ENCODE measurements at places on chromosomes 6 and 20. TPM values are rescaled to one million over a fixed set of nuclear protein-coding genes. Genes with fewer than 3 reads are reported as not detected.

DNA sequence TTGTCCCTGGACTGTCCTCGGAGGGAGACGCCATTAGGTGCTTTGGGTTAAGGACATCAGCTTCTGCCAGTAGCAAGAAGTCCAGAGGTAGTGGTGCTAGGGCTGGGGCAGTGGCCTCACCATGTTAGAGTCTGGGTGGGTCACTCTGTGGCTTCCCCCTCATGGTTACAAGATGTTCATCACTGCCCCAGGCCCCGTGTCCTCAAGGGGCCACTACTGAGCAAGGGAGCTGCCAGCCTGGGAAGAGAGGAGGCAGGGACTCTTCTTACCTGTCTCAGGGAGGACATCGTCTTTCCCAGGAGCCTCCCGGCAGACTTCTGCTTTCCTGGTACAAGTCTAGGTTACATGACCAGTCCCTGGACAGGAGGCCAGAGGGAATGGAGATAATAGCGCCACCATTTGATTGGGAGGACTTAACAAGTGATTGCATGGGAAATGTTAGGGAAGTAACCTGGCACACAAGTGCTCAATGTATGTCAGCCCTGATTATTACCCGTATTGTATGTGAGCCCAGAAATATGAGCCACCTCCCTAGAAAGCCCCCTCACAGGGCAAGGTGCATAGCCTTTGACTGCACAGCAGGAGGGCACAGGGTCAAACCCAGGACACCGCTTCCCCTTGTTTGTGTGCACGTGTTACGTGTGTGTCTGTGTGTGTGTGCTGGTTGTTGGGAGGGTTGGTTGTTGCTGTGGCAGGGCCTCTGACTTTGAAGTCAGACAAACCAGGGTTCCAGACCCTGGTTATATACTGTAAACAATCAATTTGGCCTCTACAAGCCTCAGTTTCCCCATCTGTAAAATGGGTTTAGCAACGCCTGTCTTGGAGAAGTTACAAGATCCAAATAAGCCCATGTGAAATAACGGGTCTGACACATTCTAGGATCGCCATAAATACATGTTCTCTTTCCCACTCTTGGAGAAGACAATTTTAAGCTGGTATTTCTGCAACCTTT, 30.0 kb downstream of the SIRPA start:
- no peak for DNase-seq

GRCh38 chr6:13418844-13419243, 68.6 kb downstream of the GFOD1 start:
- no peak for DNase-seq

DNA sequence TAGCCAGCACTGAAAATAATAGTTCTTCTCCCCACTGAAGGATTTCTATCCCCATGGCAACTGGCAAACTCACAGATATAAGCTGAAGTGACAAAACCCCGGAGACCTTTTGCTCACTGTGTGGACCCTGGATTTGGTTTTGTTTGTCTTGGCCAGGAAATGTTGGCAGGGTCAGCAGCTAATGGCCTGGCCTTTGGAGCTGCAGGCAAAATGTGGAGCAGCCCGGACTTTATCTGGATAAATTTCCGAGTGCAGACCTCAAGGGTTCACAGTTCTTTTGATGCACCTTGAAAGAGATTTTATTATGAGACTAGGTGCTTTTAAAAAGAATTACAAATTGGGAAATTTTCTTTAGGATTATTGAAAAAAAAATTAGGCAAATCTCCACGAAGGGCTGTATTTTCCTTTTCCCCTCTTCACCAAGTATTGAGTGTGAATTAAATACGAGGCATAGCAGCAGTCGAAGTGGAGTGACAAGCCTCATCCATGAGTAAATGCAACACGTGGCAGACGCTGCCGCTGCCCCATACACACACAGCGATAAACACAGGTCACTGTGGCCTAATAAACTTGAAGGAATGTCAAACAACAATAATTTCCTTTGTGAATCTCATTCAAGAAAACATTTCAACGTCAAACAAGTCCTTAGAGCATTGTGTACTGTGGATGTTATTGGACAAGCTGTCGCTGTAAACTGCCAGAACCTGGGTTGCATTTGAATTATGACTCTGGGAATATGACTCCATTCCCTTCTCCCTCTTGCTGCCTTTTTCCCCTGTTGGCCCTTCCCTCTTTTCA, 35.1 kb upstream of the CCN6 start:
- DNase-seq = peak; percentile 86

DNA sequence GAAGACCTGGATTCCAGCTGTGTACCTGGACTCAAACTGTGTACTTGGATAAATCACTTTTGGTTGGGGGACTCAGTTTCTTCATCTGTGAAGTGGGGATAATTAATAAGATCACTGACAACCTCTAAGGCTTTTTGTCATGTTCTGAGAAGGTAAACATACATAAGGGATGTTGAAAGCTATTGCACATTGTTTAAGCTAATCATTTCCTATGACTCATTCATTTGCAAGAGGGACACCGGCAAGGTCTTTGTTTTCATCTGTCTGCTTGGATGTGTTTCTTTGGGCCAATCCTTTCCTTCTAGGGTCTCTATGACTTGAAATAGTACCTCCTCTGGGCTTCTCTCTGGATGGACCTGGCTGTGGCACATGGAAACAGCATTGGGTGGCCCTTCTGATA, 6.8 kb downstream of the PROKR2 start:
- no peak for DNase-seq

- DNase-seq = no peak
Observed at GRCh38 chr6:160039441-160039840, 70.6 kb downstream of the IGF2R start.

DNA sequence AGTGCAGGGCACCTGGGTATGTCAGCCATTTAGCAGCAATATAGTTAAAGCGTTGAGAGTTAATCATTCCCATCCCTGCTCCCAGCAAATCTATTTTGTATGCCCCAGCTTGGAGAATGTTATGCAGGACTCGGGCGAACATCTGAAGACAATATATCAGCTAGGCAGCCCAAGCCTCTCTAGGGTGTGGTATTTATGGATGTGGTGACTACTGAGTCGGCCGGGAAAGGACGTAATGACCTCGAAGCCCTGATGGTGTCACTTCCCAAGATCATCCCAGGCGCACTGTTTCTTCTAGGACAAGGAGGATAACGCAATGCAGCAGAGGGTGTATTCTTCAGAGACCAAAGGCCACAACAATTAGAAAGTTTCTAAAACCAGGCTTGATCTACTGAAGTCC, 63.6 kb upstream of the FAM184A start:
- DNase-seq = no peak

DNA sequence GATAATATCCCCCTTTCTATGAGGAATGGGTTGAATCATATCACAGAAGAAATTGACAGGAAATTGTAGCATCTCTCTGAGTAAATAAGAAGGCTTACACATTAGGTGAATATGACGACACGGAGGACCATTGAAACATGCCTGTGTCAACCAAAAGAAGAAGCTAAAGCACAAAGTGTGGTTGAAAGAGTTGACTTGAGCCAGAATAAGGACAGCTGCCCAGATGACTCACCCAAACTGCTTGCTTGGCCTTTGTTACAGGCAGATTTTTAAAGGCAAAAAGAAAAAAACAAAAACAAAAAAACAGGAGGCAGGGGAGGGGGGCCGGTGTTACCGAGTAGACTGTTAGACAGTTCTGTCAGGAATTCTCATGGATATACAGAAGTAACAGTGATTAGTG, 129.8 kb upstream of the EDN1 start:
- DNase-seq = no peak

DNA sequence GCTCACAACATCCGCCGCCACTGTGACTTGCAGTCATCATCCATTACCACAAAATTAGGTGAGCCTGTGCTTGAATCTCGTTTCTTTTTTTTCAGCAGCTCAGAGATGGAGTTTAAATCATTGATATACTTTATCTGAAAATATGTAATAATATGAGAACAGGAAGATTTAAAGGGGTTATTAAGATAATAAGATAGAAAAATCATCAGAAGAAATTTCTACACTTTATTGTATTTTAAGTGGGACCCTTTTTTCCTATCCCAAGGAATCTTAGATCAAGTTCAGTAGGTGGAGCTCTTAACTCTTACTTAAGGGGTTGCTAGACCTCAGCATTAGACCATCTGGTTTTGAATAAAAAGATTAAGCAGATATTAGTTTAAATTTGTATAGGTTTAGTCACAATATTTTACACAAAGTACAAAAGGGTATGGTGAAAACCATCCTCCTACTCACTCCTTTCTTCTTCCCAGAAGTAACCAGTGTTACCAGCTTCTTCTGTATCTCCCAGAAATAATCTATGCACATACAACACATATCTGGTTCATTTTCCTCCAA, 9.4 kb upstream of the NCOA7 start:
- no peak for DNase-seq

GRCh38 chr6:40900791-40901190, 138.2 kb downstream of the UNC5CL start:
- DNase-seq = peak; percentile 54

DNA sequence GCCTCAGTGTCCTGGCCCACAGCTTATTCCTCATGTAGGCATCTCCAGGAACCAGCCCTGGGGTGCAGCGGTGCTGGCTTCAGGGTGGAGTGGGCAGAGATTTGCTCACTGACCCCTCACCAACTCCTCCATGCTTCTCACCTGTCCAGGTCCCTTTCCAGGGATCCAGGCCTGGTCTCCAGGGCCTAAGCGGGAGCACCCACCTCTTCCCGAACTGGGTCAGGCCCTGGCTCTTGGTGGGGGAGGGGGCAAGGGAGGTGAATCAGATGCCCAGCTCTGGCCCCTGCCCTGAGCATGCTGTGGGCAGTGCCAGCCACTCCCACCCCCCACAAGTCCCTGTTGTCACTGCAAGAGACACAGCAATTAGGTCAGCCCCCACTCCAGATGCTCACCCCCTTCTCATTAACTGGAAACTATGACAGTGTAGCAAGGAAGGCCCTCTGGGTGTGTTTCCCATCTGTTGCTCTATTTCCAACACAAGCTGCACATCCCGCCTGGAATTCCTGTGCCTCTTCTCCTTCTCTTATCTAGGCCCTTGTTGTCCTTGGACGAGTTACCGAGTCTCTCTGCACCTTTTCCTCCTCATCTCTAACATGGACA, 37.0 kb downstream of the MDFI start:
- DNase-seq = no peak

WFDC2 gene
- 0.66 TPM for polyA plus RNA-seq

SOD2 gene
- polyA plus RNA-seq = 144 TPM

LY6G6C gene
- polyA plus RNA-seq = not detected

HDGFL1 gene
- not detected for polyA plus RNA-seq

RIMS4 gene
- 0.04 TPM for polyA plus RNA-seq

TMEM170B gene
- 1.3 TPM for polyA plus RNA-seq

All from heart right ventricle (tissue), 16 donors.